Activated naive CD4-positive, alpha-beta T cell treated with anti-CD3 and anti-CD28 coated beads, Interleukin-2, amount 50 U/mL, for 72 hours (primary cell): ENCODE measurements at places on chromosomes 4 and X. TPM values are rescaled to one million over a fixed set of nuclear protein-coding genes. Genes with fewer than 3 reads are reported as not detected.

The ANK2 gene
- 1.0 TPM for total RNA-seq

The ART3 gene
- 0.82 TPM for total RNA-seq

DNA sequence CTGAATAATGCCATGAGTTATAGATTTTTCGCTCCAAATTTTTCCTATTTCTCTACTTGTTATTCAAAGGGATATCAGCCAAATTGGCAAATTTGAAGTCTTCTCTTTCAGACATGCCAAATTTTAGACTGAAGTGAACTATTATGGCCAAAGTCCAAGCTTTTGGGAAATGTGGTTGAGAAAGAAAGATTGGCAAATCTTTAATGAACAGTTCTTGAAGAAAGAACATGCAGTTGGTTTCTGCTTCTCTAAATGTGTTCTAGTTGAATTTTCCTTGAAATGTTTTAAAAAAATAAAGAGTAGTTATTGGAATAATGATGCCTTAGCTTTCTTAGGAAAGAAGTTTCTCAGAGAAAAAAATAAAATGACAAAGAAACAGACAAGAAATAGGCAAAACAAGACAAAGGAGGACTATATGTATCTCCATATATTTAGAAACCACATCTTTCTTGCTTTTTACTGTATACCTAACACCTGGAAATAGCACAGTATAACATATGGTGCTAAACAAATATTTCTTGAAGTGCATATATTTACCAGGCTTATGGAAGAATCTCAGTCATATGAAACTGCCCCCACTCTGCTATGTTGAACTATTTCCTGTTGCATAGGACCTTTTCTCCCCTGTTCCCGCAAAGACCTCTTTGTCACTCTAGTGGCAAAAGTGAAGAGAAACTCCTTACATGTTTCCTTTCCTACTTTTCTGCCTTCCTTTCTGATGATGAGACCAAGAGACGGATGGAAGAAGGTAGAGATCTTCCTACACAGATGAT is 250.0 kb downstream of the ARHGAP24 start:
- no peak for DNase-seq

DNA sequence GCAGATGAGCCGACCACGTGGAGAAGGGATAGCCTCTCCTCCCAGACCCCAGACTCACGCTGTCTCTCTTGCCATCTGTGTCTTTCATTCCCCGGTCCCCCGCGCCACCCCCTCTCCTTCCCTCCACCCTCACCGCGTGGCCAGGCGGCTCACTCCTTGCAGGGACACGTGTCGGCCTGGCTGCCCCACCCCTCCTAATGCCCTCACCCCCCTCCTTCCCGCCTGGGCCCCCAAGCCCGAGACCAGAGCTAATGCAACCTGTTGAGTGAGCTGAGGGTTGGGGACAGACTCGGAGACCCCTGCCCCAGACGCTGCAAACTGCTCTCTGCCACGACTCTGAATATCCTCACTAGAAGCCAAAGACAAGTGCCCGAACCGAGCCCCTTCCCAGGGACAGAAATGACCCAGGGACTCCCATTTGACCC is 1.8 kb downstream of the SLC38A5 start:
- DNase-seq: no peak

- DNase-seq: no peak
Observed at GRCh38 chrX:2462780-2463179, 38.0 kb downstream of the DHRSX start.

DNA sequence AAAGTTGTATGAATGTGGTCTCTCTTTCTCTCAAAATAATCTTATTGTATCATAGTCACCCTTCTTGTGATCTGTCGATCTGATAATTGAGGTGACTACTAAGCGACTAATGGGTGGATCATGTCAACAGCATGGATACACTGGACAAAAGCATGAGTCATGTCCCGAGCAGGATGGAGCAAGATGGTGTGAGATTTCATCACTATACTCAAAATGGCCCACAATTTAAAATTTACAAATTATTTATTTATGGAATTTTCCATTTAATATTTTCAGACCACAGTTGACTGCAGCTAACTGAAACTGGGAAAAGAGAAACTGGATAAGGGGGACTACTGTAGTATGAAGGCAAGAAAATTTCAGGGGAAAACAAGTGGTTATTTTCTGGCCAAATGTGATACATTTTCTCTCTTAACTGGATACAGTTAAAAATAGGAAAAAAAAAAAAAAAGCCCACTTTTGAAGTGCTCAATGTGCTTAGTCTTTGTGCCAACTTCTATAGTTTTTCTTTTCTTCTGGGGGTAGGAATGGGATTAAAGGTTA is 25.3 kb downstream of the FAM241A start:
- no peak for DNase-seq
